ENCODE measurements at places on chromosomes 6 and 20.
A peak's percentile ranks its signal among the peaks of the same experiment; 100 is the strongest.

DNA sequence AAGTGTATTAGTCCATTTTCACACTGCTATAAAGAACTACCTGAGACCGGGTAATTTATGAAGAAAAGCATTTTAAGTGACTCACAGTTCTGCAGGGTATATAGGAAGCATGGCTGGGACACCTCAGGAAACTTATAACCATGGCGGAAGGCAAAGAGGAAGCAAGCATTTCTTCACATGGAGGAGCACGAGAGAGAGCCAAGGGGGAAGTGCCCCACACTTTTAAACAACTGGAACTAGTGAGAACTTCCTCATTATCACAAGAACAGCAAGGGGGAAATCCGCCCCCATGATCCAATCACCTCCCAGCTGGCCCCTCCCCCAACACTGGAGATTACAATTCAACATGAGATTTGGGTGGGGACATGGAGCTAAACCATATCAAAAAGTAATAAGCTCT lies 28.3 kb upstream of the B3GAT2 start:
- DNase-seq, result no peak

GRCh38 chr6:36751091-36751490 lies 53.5 kb downstream of the RAB44 start:
- no peak for DNase-seq

GRCh38 chr20:5510446-5510845 lies 193.7 kb upstream of the PROKR2 start:
- DNase-seq, result no peak

GRCh38 chr6:136251394-136251793 lies 1.3 kb upstream of the MTFR2 start:
- DNase-seq, result no peak

GRCh38 chr6:158756126-158756525 lies 63.0 kb downstream of the EZR start:
- DNase-seq, result peak; percentile 23

DNA sequence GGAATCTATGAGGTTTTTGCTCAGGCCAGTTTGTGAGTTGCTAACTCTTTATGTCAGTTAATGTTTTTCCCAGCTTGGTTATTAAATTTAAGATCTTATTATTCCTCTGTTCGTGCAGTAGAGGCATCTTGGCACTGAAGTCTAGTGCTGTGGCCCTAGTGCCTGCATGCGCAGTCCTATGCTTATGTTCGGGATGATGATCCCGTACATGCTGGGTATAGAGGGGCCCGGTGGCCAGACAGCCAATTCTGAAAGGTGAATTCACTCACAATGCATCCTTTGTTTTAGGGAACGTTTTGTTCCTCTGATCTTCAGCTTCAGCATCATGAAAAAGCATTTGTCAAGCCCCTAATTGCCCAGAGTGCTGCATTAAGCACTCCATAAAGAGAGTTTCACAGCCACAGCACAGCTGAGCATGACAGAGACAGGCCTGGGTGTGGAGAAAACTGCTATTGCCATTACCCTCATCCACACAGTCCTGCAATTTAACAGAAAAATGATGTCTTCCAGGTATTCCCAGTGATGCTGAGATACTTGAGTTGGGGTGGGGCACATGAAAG lies 39.8 kb upstream of the BACH2 start:
- no peak for DNase-seq

- no peak for DNase-seq
Observed at GRCh38 chr6:13267142-13267651, 61.1 kb downstream of the TBC1D7 start.

DNA sequence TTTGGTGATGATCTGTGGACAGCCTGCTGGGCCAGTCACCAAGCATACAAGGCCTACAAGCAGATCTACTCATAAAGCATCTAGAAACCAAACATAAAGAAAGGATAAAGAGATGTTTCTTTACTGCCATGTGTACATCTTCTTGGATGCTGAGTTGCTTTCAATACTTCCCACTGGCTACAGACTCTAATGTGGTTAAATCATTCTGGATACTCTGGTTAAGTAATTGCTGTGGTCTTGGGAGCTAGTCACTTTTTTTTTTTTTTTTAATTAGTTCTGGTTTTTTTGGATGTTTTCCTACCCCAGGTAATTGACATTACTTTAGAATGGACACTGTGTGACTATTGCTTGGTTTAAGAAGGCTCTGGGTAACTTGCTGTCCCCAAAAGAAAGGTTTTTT lies 215.4 kb upstream of the RUNX2 start:
- DNase-seq, result peak; percentile 35

- no peak for DNase-seq
Observed at GRCh38 chr6:104324301-104324700, 535.4 kb downstream of the HACE1 start.

DNA sequence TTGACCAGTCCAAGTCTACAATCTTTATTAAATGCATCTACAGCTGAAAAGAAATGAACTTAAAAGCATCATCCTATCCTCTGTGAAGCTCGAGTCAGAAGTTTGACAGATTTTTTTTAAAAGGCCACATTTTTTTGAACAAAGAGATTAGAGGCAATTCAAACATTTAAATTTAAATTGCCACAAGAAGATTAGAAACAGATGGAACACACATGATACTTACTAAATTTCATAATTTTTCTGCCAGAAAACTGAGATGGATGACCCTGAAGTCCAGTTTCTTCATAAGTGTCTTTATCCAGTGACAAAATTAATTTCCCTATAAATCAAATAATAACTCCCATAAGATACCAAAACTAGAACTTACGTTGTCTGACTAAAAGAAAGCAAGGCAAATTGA lies 4.3 kb downstream of the RPP40 start:
- DNase-seq, result no peak

DNA sequence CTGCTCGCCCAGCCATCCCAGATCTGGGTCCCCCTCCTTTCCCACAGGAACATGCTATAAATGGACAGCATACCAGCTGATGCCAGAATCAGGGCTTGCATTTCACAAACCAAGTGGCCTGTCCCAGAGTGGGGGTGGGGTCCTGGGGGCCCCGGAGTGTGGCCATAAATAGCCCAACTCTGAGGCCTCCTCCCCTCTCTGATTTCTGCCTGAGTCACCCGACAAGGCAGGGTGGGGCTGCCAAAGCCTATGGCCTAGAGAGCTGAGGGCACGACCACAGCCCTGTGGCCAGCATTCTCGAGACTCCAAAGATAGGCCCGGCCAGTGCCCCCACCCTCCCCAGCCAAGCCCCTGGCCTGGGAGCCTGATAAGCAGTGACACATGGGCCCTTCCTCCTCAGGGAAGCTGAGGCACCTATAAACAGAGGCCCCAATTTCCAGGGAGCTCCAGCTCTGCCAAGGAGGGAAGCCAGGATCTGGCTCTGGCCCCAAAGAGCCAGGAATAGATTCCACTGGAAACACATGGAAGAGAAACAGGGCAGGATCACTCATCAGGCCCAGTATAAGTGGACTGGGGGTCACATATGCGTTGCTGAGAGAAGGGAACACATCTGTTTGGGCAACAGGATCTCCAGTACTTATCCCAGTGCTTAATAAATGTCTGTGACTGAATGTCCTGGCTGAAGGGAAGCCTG lies 20.3 kb downstream of the SNTA1 start:
- no peak for DNase-seq

DNA sequence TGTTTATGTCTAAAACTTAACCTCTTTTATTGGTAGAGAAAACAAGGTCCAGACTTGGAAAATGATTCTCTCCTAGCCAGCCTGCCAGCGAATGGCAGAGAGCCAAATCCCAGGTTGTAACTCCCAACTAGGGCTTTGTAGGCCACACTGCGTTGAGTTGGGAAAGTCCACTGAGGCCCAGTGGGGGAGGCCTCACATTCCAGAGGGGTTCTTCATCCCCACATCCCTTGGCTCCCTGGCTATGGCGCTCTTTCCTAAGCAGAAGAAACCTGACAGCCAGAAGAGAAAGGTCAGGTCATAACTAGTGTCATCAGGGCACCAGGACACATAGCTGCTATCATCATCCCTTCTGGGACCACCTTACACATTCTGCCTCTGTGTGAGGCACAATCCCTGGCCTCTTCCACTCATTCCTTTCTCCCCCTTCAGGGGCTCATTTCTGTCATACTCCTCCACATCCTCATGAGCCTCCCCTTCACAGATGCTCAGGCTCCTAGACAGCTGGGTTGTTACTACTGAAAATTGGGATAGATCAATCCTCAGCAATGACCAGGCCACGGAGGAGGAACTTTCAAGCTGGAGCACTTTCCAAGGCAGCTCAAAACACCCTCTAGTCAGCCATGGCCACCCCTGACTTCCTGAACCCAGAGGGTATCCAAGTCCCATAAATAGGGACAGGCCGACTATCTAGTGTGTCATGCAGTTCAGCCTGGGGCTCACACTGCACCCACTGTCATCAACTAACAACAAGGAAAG lies 48.6 kb downstream of the TCP11 start:
- DNase-seq, result no peak

DNA sequence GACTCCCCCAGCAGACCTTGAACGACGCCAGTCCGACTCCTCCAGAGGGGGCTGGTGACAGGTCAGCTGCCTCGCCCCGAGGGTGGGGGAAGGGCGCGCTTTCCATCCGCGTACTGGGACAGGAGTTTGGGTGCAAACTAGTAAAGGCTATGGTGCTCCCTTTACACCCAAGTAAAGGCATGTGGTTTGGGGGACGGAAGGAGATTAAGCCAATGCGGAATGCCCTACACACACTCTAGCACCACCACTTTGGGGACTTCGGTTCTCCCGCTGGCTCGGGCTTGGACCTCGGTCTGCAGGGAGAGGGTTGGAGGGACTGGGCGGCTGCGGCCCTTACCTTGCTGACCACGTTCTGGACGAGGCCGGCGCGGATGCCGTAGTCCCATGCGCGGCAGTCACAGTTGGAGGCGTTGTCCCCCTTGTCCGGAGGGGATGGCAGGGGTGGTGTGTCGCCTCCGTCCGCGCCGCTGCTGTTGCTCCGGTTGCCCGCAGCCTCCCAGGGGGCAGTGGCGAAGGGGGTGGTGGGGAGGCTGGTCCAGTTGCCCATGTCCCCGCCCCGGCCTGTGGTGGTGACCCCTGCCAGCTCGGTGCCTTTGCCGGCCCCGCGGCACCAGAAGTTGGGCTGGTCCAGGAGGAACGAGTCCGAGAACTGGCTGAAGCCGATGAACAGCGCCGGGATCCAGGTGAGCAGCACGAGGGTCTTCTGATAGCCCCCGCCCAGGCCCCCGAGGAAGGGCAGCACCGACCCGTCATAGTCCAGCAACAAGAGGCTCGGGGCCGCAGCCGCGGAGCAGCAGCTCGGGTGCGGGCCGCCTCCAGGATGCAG lies 1.1 kb downstream of the SLC22A23 start:
- peak; percentile 68 for DNase-seq

- no peak for DNase-seq
Observed at GRCh38 chr20:10558635-10559187, 115.1 kb downstream of the JAG1 start.

DNA sequence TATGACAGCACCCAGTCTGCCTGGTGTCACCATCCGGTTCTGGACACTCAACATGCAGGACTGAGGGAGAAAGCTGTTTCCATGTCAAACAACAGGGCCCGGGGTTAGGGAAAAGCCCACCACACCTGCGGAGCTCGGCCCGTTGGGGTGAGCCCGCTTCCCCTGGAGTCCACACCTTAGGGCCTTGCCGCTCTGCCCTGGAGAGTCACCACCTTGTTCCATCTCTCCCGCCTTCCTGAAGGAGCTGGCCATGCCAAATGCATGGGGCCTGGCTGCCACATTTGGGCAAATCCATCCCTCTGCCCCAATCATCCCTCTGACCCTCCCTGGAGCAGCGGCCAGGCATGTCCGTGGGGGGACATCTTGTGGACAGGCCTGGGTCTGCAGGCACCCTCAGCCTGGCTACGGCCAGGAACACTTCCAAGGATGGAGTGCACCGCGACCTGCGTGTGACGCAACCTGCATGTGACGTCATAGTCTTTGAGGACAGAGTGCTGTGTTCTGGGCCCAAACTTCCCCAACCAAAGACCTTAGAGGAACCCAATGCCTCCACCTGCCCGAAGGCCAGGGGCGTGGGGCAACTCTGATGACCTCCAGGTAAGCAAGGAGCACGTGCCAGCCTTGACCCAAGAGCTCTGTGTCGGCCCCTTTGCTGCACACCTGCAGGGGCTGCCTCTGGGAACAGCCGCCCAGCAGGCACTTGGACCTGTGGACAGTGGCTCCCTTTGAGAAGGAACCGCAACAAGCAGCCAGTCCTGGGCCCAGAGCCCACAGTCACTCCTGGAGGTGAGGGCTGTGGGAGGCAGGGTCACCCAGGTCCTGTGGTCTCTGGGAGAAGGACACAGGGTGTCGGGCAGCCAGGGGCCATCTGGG lies 1.7 kb downstream of the CABLES2 start:
- peak; percentile 42 for DNase-seq

- DNase-seq, result no peak
Observed at GRCh38 chr20:2991532-2991931, 51.9 kb upstream of the GNRH2 start.

DNA sequence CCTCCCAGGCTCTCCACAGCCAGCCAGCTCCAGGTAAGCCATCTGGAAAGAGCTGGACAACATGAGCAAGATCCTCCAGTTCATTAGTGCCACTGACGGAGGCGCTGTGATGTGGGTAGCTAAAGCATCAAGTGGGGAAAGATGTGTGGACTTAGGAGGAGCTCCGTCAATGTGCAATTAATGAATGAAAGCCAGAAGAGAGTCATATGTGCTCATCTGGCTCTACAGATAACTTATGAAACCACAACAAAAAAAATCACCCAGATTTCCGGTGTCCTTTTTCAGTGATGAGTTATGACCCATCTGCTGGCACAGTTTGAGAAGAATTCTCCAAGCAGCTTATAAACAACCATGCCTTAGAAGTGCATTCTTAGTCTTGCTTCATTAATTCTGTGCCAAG lies 311.7 kb upstream of the PLCB4 start:
- DNase-seq, result no peak

DNA sequence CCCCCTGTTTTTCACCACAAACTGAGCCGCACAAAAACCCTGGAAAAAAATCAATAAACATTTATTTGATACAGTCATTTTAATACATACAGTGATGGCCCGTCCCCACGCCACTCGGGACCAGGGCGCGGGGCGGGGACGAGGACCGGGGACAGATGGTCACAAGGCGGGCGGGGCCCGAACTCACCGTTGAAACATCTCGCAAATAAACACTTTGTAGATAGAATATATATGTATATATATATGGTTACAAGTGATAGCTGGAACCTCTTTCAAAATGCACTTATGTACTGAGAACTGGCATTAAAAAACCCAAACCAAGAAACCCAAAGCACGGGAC lies 418 bp upstream of the UCKL1 start:
- no peak for DNase-seq

GRCh38 chr6:122790028-122790422 lies 967 bp downstream of the SMPDL3A start:
- peak; percentile 75 for DNase-seq

- no peak for DNase-seq
Observed at GRCh38 chr6:117505311-117505710, 22.8 kb downstream of the DCBLD1 start.

- DNase-seq, result no peak
Observed at GRCh38 chr20:251354-251753, 6.2 kb upstream of the DEFB132 start.

- DNase-seq, result no peak
Observed at GRCh38 chr20:59150821-59151251, 12.8 kb upstream of the ZNF831 start.
